ENCODE measurements at places on chromosomes 6 and 20. TPM values are rescaled to one million over a fixed set of nuclear protein-coding genes. Genes with fewer than 3 reads are reported as not detected.

DNA sequence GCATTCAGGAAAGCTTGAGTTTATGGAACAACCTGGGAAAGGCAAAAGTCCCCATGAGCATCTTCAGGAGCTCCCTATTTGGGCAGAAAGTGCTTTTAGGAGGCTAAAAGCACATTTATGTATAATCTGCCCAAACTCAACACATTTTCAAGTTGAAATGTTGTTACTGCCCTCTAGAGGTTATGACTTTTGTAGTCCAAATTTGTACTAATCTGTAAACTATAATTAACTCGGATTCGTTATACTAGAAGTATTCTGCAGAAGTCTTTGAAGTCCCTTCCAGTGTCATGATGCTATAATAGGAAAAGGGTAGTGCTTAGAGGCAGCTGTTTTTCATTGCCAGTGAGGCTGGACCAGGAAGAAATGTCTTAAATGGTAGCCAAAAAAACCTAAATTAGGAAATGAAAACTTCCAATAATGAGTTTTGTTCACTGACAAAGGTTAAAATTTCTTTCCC, 44.8 kb upstream of the EMILIN3 start:
- H3K36me3 ChIP-seq, result peaks cover 54% of the 10 kb centered on the region
- H3K27me3 ChIP-seq, result no peaks in the 10 kb centered on the region
- H3K27ac ChIP-seq, result no peak overlapping the region
- no peak for DNase-seq

- H3K4me3 ChIP-seq, result peak overlapping the region; percentile 18
- peaks cover 41% of the 10 kb centered on the region for H3K4me1 ChIP-seq
- peaks cover 41% of the 10 kb centered on the region for H3K36me3 ChIP-seq
- peaks cover 27% of the 10 kb centered on the region for H3K27me3 ChIP-seq
- no peak for DNase-seq
These were observed 3.5 kb downstream of the FOXO3 start for GRCh38 chr6:108564178-108564577.

GRCh38 chr6:160273196-160273595, 14.6 kb upstream of the SLC22A2 start:
- H3K4me3 ChIP-seq, result no peak overlapping the region
- H3K27ac ChIP-seq, result no peak overlapping the region
- no peaks in the 10 kb centered on the region for H3K27me3 ChIP-seq
- H3K4me1 ChIP-seq, result no peaks in the 10 kb centered on the region
- no peak for DNase-seq

- H3K27me3 ChIP-seq, result peaks cover 5% of the 10 kb centered on the region
- H3K27ac ChIP-seq, result no peak overlapping the region
- no peak for DNase-seq
These were observed 7.4 kb upstream of the SLC52A3 start for GRCh38 chr20:775679-776135.

DNA sequence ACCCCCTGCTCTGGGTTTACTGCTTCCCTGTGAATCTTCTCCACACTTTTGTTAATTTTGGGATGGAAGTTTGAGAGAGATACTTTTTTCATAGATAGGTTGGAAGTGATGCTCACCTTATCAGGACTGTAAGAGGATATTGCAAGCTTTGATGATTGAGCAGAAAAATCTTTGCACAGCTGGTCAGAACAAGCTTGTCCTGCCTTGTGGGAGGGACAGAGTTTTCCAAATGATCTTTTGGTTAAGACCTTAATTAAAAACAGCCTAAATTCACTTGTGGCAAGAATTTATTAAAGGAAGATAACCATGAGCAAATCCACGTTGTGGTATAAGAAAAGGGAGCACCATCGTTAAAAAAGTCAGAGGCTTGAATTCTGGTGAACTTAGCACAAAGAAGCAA, 32.2 kb downstream of the E2F3 start:
- no peaks in the 10 kb centered on the region for H3K27me3 ChIP-seq
- H3K36me3 ChIP-seq, result peaks cover 72% of the 10 kb centered on the region
- peaks cover 5% of the 10 kb centered on the region for H3K4me1 ChIP-seq
- no peak overlapping the region for H3K27ac ChIP-seq
- no peak overlapping the region for H3K4me3 ChIP-seq

- no peak overlapping the region for H3K27ac ChIP-seq
- H3K4me3 ChIP-seq, result no peak overlapping the region
- DNase-seq, result no peak
- no peaks in the 10 kb centered on the region for H3K4me1 ChIP-seq
- no peaks in the 10 kb centered on the region for H3K36me3 ChIP-seq
These were observed 71.6 kb upstream of the DST start for GRCh38 chr6:56714273-56714672.

- H3K27me3 ChIP-seq, result peaks cover 28% of the 10 kb centered on the region
- H3K36me3 ChIP-seq, result no peaks in the 10 kb centered on the region
- DNase-seq, result no peak
- no peak overlapping the region for H3K4me3 ChIP-seq
These were observed 41.7 kb upstream of the IL17A start for GRCh38 chr6:52144196-52145076.

DNA sequence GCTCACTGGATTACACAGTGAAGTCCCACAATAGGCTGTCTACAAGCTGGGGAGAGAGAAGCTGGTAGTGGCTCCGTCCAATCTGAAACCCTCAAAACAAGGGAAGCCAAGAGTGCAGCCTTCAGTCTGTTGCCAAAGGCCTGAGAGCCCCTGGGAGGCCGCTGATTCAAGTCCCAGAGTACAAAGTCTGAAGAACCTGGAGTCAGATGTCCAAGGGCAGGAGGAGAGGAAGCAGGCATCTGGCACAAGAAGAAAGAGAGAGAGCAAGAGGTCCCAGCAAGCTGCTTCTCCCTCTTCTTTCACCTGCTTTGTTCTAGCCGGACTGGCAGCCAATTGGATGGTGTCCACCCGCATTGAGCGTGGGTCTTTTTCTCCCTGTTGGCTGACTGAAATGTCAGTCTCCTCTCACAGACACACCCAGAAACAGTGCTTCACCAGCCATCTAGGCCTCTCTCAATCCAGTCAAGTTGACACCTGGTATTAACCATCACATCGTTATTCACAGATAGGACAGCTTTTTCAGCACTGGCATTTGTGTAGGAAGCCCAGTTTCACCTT, 51.2 kb downstream of the CRYBG1 start:
- DNase-seq, result no peak
- no peak overlapping the region for H3K27ac ChIP-seq
- no peaks in the 10 kb centered on the region for H3K4me1 ChIP-seq

- no peaks in the 10 kb centered on the region for H3K36me3 ChIP-seq
- no peak overlapping the region for H3K27ac ChIP-seq
- no peak overlapping the region for H3K4me3 ChIP-seq
- no peaks in the 10 kb centered on the region for H3K27me3 ChIP-seq
- no peak for DNase-seq
These were observed 8.7 kb upstream of the CCN5 start for GRCh38 chr20:44706301-44707017.

DNA sequence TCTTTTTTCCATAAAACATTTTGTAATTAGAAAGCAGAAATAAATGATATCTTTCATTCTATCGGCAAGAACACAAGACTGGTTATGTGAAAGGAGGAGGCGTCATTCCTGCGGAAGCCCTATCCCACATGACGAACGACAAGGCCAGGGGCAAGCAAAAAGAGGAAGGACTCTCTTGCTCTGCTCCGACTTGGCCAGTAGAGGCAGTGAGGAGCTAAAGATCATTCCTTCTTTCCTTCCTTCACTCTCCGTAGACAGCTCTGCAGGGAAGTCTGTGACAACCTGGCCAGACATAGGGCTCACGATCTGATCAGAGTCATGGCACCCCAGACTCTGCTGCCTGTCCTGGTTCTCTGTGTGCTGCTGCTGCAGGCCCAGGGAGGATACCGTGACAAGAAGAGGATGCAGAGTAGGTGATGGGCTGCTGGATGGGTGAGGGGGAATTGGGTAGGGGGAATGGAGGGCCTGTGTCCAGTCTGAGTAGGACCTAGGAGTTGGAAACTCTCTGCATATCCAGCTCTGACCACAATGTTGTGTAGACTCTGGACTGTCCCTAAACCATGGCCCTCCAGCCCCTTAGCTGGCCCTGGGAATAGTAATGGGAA, at the start of gene WFDC10A:
Gene WFDC10A (plus strand): TSS at position 244 of the 605 bp plus-strand sequence. CDS start 75 bp downstream, at position 319.
- no peaks in the 10 kb centered on the region for H3K4me1 ChIP-seq
- peaks cover 10% of the 10 kb centered on the region for H3K27me3 ChIP-seq
- no peak within 1 kb of the TSS for H3K4me3 ChIP-seq
- H3K27ac ChIP-seq, result no peak within 1 kb of the TSS
- H3K36me3 ChIP-seq, result no peaks in the 10 kb centered on the region

GRCh38 chr20:44126445-44126844, 60.5 kb downstream of the JPH2 start:
- no peak overlapping the region for H3K4me3 ChIP-seq
- no peak for DNase-seq
- H3K27me3 ChIP-seq, result peaks cover 15% of the 10 kb centered on the region
- no peaks in the 10 kb centered on the region for H3K36me3 ChIP-seq
- no peak overlapping the region for H3K27ac ChIP-seq
- H3K4me1 ChIP-seq, result no peaks in the 10 kb centered on the region

GRCh38 chr6:160170018-160170680, 48.5 kb downstream of the SLC22A1 start:
- peaks cover 3% of the 10 kb centered on the region for H3K27me3 ChIP-seq
- no peaks in the 10 kb centered on the region for H3K36me3 ChIP-seq
- no peaks in the 10 kb centered on the region for H3K4me1 ChIP-seq
- H3K4me3 ChIP-seq, result no peak overlapping the region
- no peak overlapping the region for H3K27ac ChIP-seq

DNA sequence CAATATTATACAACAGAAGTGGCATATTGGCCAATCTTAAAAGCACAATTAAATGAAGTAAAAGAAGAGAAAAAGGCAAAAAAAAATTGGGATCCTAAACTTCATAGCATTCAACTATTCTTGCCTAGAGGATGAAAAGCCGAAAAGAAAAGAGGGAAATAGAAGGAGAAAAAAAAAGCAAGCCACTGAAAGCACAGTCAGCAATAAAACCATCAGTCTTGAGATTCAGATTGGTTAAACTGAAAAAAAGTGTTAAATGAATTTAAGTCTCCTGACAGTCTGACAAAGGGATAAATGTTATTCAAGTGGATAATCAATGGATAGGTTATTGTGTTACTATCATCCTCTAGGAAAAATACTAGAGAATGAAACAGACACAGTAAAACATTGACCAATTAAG, 19.9 kb downstream of the MOXD1 start:
- H3K27me3 ChIP-seq, result peaks cover 27% of the 10 kb centered on the region
- no peaks in the 10 kb centered on the region for H3K4me1 ChIP-seq
- H3K36me3 ChIP-seq, result no peaks in the 10 kb centered on the region
- DNase-seq, result no peak
- no peak overlapping the region for H3K27ac ChIP-seq
- H3K4me3 ChIP-seq, result no peak overlapping the region

GRCh38 chr6:16088409-16088808, 40.5 kb upstream of the MYLIP start:
- no peaks in the 10 kb centered on the region for H3K36me3 ChIP-seq
- H3K27ac ChIP-seq, result no peak overlapping the region
- H3K27me3 ChIP-seq, result peaks cover 5% of the 10 kb centered on the region

DNA sequence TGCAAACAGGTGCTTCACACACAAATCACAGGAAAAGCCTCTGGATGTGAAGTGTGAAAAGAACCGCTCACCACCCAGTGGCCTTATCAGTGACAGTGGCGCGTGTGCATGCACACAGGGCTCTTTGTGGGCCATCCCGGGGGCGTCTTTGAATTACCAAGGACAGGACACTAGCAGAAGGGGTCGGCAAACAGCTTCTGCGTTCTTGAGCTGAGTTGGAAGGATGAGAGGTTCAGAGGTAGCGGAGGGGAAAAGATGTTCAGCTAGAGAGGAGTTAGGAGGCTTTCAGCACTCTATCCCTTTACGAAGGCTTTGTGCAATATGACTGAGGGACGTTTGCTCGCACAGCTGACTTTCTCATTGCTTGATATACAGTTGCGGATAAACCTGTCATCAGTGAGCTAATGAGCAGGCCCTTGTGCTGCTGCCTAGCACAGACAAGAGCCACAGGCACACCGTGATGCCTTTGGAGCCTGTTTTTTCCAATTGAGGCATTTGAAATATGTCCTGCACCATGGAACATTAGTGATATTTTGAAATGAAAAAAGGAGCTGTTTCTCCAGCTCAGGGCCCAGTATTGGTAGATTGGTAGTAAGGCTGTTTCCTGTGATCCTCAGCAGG, 83.1 kb downstream of the IYD start:
- no peaks in the 10 kb centered on the region for H3K4me1 ChIP-seq
- no peak overlapping the region for H3K4me3 ChIP-seq
- peaks cover 9% of the 10 kb centered on the region for H3K27me3 ChIP-seq
- no peak overlapping the region for H3K27ac ChIP-seq
- DNase-seq, result no peak

DNA sequence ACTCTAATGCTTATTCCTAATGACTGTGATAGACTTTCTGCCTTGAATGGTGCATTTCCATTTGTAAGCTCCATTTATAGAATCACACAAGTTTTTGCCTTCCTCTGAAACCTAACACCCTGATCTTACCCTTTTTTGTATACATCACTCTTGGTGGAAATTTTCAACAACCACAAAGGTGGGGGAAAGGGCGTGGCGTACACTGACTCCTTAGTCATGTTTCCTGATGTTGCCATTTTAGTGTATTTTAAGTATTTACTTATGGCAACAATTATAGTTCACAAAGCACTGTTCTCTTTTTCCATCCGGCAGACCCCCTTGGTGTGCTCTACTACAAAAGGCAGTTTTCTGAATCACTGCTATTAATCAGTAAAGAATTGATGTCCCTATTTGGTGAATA, 92.0 kb downstream of the ATXN1 start:
- H3K27ac ChIP-seq, result peak overlapping the region; percentile 89
- H3K36me3 ChIP-seq, result peaks cover 64% of the 10 kb centered on the region
- H3K4me3 ChIP-seq, result peak overlapping the region; percentile 68
- H3K4me1 ChIP-seq, result peaks cover 71% of the 10 kb centered on the region
- H3K27me3 ChIP-seq, result no peaks in the 10 kb centered on the region

DNA sequence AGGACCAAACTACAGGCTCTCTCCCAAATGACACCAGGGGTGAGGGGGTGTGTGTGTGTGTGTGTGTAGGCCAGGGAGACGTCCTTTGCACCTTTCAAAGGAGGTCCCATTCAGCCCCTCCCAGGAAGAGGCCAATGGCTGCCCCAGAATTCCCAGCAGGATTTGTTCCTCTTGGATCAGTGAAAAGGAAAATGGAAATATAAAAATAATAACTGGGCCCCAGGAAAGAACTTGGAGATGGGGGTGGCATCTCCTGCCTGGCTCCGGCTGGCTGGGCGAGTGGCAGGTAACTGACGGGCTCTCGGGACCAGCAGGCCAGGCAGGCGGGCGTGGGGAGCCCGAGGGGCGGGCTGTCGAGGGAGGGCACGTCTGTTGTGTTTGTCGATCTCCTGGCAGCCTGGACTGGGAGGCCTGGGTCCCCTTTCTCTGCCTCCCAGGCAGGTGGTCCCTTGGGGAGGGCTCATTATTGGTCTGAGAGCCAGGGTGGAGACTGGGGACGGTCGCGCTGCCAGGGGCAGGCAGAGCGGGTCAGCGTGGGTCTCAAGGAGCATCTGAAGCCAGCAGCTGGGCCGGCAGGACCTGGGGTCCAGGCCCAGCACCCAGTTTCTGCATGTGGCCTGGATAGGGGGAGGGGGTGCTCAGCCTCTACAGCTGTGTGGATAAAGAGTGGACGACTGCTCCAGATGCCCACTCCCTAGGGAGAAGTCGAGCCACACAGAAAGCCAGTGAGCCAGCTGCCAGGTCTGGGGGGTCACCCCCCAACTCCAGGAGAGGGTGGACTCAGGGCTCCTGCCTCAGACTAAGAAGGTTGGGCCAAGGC, 3.1 kb downstream of the NOL4L start:
- H3K4me3 ChIP-seq, result peak overlapping the region; percentile 78
- peaks cover 15% of the 10 kb centered on the region for H3K27me3 ChIP-seq
- no peak for DNase-seq
- no peak overlapping the region for H3K27ac ChIP-seq
- H3K36me3 ChIP-seq, result no peaks in the 10 kb centered on the region

The B3GAT2 gene
- total RNA-seq, result not detected

The RALGAPB gene
- 33.1 TPM for total RNA-seq

The SLC32A1 gene
- total RNA-seq, result not detected

The TREM1 gene
- total RNA-seq, result not detected

The QKI gene
- total RNA-seq, result 65.1 TPM

The COL11A2 gene
- total RNA-seq, result 0.37 TPM

The FOXS1 gene
- not detected for total RNA-seq

The HS3ST5 gene
- not detected for total RNA-seq

The KCNK16 gene
- not detected for total RNA-seq
